ENCODE measurements at places on chromosomes 1 and 21.

GRCh38 chr1:88514544-88515060 is 169.5 kb upstream of the PKN2 start:
- DNase-seq = no peak

DNA sequence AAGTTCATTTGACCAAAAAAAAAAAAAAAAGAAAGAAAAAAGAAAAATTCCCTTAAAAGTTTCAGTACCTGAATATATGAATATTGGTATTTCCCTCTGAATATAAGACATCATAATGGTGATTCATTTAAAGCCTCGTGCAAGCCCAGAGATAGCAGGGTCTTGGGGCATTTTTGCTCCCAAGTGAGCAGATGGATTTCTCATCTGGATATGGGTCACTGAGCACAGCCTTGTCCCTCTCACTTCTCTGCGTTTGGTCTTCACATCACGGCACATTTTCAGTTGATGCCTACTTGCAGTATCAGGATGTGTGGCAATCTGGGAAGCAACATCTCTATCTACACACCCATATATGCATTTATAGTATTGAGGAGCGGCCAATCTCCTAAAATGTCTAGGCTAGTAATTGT is 12.7 kb downstream of the CD58 start:
- DNase-seq = no peak

DNA sequence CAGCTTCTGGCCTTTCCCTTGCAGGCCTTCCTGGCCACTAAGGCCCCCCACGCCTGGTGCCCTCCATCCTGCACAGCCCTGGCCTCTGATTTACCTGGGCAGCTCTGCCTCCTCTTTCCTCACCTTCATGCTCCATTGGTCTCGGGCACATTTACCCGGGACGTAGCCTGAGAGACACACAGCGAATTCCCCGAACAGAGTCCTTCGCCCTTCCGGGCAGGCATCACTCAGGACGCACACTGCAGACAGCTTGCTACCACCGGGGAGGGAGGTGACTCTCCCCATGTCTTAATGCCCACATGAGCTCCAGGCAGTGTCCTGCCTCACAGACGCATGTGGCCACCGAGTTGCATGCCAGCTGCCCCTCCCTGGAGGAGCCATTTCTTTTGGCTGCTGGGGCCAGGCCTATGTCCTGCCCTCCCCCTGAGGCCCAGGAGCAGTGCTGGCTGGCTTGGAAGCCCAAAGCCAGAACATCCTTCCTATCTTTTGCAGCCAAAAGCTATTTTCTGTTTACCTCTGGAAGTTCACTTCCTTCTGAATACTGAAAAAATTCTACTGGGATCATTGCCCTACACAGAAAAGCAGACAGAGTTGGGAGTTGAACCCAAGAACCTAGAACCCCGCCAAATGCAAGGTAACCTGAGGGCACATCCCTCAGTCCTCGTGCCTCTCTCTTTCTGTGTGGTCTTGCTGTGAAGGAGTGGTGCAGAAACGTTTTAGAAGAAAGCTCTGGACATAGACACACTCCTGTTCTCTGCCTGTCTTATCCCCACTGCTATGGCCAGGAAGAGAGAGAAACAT is 209.5 kb downstream of the TOMM20 start:
- no peak for DNase-seq

DNA sequence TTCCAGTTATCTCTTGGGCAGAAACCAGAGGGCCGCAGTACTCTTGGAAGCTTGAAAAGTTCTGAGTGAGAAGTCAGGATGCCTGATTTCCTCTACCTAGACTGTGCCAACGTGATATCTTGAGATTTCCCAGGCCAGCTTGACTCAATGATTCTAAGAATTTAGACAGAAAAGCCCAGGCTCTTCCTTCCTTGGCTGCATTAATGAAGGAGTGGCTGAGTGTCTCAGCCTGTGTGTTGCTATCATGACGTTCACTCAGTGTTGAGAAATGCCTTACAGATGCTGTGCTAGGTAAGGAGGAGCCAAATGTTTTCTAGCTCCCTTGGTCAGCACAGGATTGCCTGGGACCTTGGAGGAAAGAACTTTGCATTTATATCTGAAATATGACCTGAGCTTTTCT is 454.1 kb upstream of the USP24 start:
- DNase-seq = peak; percentile 46

- DNase-seq = no peak
These were observed 50.4 kb downstream of the ADAMTS1 start for GRCh38 chr21:26794597-26795411.

GRCh38 chr1:6225651-6226050 is 10.1 kb downstream of the ICMT start:
- DNase-seq = no peak

GRCh38 chr1:229803626-229804217 is 177.7 kb downstream of the URB2 start:
- DNase-seq = no peak

- no peak for DNase-seq
These were observed 14.0 kb upstream of the SGIP1 start for GRCh38 chr1:66519992-66520391.

GRCh38 chr1:56385314-56385713 is 194.0 kb downstream of the PLPP3 start:
- no peak for DNase-seq

- DNase-seq = no peak
These were observed 2.4 kb upstream of the KRTAP10-11 start for GRCh38 chr21:44643741-44644310.

GRCh38 chr1:9296850-9297249 is 4.2 kb downstream of the SPSB1 start:
- no peak for DNase-seq

GRCh38 chr21:23016617-23017016 is 2018.4 kb downstream of the NCAM2 start:
- peak; percentile 1 for DNase-seq

GRCh38 chr1:60848583-60849188 is 233.7 kb upstream of the NFIA start:
- peak; percentile 59 for DNase-seq

- peak; percentile 75 for DNase-seq
These were observed 77.4 kb downstream of the NDUFS5 start for GRCh38 chr1:39103328-39104157.

- DNase-seq = no peak
These were observed 22.4 kb upstream of the KCNA2 start for GRCh38 chr1:110628323-110629105.

GRCh38 chr1:37831109-37831508 is 23.1 kb upstream of the YRDC start:
- DNase-seq = no peak

DNA sequence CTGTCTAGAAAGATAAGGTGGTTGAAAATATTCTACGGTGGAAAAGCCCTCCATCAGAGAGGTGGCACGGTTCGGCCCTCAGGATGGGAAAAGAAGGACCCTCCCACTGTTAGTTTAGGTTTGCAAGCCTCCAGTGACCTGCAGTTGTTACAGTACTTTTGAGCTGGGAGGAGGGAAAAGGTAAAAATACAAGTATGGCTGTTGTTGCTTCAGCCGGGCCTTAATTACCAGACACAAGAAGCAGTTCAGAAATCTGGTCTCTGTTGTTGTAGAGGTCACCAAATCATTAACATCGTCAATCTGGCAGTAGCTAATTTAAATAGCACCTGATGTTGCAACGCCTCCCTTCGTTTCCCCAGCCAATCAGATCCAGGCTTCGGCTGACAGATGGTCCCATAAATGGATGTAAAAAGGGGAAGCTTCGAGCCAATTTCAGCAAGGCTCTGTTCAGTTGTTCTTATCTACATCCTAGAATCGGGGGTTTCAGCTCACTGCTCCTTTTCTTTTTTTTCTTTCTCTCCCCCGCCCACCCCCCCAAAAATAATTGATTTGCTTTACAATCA is at the start of gene ELAVL4:
Gene ELAVL4, plus strand, starts transcription at position 424 of the 563 bp plus-strand sequence. CDS start 270 bp downstream, outside the sequence.
- no peak for DNase-seq

GRCh38 chr1:25503551-25504426 is 39.6 kb upstream of the LDLRAP1 start:
- no peak for DNase-seq

- DNase-seq = no peak
These were observed 407 bp downstream of the WNT4 start for GRCh38 chr1:22142315-22143064.

GRCh38 chr1:203668401-203668800 is 41.8 kb downstream of the ATP2B4 start:
- DNase-seq = no peak

DNA sequence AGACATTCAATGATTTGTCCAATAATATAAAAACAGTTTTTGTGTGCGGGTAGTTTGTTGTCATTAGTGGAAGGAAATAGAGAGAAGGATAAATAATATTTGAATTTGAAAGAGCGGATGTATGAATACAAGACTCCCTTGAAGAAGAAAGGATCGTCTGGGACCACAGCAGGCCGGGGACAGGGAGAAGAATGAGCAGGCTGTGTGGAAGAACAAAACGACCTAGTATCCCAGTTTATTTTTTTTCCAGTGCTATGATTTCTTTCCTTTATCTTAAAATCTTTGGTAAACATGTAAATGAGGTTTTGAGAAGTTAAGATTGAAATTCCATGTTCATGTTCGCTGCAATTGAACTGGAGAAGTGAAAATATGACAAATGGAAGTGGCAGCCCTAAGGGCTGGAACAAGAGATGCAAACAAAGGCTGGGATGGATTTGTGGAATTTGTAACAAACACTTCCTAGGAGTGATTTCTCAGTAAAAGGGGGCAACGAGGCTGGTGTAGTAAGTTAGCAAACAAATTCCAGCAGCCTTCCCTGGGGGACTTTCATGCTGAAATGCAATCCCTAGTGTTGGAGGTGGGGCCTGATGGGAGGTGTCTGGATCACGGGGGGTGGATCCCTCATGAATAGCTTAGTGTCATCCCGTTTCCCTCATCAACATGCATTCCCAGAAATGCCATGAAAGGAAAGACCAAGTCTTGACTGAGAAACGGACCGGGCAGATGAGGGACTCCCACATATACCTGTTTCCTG is 10.2 kb upstream of the IFI16 start:
- DNase-seq = peak; percentile 98

GRCh38 chr1:109216662-109217061 is 2.9 kb downstream of the SARS1 start:
- DNase-seq = no peak

- DNase-seq = no peak
These were observed 156.3 kb downstream of the CRB1 start for GRCh38 chr1:197424380-197424779.

DNA sequence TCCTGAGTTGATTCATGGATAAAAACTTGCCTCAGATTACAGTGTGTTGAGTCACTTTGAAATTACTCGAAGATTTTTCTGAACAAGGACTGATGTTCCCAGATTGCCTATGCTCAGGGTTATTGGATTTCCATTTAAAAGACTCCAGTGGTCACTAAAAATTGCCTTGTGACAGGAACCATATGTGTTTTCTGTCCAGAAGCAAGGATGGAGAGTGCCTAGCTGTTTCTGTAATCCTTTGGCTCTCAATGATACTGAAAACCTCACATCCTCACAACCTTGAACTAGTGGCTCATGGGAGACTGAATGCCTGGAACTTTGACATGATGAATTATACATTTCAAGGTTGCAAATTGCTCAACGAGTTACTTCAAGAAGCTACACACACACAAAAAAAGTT is 1271.8 kb downstream of the BRINP3 start:
- peak; percentile 21 for DNase-seq

DNA sequence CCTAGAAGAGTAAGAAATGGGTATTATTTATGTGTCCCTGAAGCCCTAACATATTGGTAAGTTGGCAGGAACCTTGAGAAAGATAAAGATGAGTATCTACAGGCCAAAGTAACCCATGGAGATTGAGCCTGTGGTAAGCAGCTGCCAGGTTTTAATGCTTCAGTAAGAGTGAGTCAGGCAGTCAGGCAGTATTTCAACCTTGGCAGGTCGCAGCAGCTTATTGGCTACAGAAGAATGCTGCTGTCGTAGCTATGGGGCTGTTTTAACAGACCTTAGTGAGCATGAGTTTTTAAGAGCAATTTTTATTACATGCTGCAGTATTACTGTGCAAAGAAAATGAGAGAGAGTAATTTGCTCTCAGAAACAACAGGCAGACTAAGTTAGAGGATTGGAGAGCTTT is 10.3 kb upstream of the SLC30A10 start:
- DNase-seq = peak; percentile 61

DNA sequence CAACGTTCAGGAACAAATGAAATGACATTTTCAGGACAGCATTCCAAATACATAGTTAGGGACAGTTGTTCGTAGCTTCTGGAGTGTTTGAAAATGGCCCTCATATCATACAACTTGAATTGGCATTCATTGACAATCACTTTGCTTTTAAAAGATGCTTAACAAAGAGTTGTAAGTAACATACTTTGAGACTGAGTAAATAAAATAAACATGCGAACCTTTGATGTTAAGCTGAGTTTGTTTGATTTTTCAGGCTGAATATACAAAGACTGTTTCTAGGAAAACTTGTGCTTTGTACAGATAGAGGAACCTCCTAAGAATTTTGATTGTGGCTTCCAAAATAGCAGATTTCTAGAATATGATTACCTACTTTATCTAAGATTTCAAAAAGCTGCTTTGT is 45.3 kb downstream of the ITSN1 start:
- no peak for DNase-seq

DNA sequence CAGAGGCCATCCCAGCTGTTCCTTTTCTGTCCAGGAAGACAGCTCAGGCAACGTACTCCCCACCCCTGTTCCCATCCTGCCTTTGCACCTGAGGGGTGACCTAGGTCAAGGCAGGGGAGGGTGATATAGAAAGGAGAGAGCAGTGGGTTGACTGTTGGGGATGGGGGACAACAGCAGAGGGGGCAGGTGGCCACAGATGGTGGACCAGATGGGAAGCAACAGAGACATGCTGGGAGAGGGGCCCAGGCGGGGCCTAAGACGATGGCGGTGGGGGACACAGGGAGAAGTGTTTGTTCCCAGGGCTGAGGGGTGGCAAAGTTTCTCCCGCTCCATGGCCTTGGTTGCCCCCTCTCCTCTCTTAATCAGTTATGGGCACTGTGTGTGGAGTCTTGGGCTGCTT is 6.3 kb downstream of the CELSR2 start:
- DNase-seq = no peak

GRCh38 chr1:26370591-26371382 is 1.8 kb downstream of the ZNF683 start:
- no peak for DNase-seq

DNA sequence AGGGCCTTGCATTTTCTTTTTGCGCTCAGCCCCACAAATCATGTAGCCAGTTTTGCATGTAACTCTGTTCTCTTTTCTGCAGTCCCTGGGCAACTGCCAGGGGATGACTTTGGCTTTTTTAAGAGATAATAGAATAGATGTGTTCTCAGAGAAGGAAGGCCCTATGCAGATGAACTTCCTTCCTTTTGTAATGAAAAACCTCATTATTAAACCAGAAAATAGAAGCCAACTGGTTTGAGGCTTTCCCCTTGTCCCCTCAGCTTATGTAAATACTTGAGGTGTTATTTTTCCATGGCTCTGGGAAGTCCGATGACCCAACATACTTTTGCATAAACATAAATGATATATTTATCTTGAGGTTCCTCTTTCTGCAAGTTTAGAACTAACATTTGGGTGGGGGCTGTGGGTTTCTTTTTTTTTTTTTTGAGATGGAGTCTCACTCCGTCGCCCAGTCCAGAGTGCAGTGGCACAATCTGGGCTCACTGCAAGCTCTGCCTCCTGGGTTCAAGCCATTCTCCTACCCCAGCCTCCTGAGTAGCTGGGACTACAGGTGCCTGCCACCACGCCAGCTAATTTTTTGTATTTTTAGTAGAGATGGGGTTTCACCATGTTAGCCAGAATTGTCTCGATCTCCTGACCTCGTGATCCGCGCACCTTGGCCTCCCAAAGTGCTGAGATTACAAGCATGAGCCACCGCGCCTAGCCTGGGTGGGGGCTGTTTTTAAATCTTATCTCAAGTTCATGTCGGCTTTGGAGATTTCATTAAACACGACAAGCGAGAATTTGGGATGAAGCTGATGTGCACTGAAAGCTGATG is 14.4 kb upstream of the FCRL5 start:
- DNase-seq = no peak

- no peak for DNase-seq
These were observed 34.9 kb downstream of the SYF2 start for GRCh38 chr1:25197235-25197975.

GRCh38 chr1:67336157-67336556 is 28.5 kb downstream of the IL12RB2 start:
- DNase-seq = no peak
